ENCODE measurements at places on chromosomes 4 and X.

- DNase-seq, result no peak
Observed at GRCh38 chr4:98242538-98242937, 18.6 kb upstream of the RAP1GDS1 start.

GRCh38 chr4:157363360-157363759 is 142.8 kb downstream of the GRIA2 start:
- no peak for DNase-seq

DNA sequence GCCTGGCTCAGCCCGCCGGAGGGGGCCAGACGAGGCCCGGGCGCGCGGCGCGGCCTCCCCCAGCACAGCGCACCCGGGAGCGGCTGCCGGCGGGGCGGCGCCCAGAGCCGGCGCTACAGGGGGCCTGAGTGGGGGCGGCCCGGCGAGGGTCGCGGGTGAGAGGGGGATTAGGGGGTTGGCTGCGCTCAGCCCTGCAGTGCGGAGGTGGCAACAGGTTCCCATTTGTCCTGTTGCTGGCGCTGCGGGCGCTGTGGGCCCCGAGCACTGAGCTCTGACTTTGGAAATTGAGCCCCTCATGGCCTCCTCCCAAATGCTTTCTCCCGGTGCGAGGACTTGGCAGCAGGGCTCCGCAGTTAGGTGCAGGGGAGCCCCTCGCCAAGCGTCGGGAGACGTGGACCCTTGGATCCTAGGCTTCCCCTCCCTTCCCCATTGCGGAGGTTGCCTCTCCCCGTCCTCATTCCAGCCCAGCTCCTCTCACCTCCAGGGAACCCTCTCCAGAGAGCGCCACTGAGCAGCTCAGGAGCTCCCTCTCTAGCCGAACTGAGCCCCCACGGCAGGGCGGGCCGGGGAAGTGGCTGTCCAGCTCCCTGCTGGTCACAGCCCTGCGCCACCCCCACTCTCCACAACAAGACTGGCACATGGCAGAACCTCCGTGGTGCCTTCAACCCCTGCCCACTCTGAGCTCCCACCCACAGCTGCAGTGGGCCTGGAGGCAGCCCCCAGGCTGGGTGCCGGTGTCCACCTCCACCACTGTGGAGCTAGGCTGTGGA is 2.5 kb upstream of the DUSP9 start:
- no peak for DNase-seq

- DNase-seq, result no peak
Observed at GRCh38 chr4:101155945-101156344, 191.4 kb downstream of the PPP3CA start.

DNA sequence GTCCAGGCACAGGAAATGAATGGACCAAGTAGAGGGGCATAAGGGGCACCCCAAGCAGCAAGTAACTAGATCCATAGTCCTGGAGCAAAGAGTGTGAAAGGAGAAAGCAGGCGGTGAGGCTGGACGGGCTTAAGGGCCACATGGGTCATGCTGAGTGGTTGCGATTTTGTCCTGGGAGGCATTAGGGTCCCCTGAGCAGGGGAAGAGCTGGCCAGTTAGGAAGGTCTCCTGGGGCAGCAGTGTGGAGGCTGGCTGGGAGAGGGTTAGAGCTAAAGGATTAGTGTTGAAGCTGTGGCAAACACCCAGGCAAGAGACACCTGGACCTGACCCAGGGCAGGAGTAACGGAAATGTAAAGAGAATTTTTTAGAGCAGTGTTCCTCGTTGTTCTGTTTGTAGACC is 26.5 kb downstream of the MYOZ2 start:
- no peak for DNase-seq

DNA sequence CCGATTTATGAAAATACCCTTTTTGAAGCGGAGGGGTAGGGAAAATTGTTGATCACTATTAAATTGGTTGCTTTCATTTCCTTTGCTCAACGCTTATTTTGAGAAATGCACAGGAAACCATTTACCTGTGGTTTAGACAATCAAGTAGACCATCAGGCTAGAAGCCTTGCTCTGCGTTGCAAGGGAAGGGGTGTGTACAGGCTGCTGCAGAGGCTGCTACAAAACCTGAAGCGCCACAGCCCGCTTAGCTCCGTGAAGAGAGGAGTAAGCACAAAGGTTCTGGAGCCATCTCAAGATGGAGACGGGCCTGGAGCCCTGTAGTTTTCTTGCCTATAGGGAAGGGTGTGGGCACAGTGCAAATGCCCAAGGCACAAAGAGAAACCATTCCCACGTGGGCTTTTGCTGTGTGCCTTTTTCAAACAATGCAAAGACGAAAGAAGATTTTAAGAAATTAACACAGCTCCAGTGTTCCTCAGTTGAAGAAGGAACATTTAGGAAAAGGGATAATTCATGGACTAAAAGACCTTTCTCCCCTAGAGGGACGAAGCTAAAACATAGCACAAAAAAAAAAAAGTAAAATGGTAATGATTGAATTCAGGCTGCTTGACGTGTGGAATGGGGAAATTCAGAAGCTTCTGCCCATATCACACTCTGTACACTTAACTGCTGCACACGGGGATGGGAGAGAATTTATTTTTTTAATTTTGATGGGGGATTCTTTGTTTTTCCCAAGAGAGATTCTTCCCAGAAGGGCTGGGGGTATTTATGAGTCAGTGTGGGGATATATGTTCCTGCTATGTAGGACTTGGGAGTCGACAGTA is 3.5 kb downstream of the TMSB4X start:
- peak; percentile 58 for DNase-seq

DNA sequence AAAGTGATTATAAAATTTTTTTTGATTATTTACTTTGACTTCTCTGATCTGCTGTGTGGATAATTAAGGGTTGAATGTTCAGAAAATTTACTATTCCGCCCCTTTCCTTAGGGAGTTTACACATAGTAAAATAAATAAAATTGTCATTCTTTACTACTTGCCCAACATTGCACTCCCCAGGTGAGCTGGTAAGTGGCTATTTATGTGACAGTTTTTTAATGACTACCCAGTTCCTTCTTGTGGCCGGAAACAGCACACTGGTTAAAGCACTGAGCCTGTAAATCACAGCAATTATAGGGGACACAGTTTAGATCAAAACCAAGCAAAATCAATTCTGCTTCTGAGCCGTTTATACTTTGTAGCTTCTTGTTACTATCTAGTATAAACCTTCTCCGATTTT is 158.1 kb downstream of the FHIP1A start:
- DNase-seq, result no peak

DNA sequence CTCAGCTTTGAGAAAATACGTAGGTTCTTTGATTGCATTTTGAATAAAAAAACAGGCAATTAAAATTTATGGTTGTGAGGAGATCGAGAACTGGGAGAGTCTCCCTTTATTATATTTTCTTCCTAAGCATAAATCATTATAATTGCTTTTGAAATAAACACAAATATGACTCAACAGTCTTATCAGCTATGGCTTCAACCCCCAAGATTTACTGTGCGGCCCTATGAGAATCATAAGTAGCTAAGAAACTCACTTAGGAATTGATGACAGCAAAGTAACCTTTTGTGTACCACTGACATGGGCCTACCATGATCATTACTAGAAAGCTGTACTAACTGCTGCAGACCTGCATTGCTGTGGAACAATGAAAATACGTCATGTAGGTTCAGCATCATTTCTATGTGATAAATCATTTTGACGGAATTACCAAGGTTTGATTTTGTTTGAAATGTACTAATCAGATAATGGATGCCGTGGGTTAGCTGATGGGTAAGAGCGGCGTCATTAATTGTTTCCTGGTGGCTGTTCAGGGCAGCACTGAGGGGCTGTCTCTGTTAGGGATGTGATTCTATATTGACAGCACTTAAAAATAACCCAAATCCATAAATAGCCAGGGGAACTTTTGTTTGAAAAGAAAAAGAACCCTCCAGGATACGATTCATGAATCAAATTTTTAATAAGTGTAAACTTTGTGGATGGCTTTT is 51.5 kb upstream of the GPRIN3 start:
- no peak for DNase-seq

GRCh38 chr4:65019775-65020174 is 610.5 kb upstream of the TECRL start:
- DNase-seq, result no peak

DNA sequence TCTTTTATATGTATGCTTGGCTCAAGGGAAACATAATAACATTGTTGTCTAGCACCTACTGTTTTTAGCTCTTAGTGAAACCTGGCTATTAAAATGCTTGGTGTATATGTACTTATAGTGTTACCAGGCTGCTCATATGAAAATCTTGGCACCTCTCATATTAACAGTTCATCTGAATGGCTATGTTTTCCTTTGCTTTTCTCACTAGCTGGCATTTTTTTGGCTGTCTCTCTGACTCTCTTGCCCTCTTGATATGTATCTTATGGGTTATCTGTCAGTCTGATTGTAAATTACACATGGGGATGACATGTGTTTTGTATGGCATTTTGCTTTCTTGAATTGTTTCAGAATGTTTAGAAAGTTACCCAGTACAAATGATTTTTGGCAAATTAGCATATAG is 158.0 kb downstream of the ARHGAP24 start:
- DNase-seq, result no peak

DNA sequence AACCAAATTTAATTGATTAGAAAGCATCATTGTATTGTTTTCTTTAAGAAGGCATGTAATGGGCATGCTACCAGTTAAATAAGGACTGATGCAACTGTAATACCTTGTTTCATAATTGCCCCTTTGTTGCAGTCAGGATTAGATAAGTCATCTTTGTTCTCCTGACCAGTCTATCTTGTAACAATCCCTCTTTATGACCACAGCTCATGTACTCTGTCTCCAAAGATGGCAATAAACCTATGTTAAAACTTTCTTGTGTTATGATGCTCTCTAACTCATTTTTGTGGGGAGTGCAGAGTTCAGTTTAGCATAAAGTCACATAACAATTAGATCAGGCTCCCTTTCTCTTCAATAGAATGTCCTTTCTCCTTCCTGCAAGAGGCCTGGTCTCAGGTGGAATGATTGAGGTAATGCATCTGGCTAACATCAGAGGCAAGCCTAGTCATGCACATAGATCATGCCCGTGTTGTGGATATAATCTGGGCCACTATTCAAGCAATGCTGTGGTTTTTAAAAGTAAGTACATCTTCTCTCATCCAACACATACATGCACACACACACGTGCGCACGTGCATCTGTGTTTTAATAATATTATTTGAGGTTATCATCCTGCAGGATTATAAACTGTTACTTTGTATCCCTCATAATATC is 45.6 kb downstream of the TMEM154 start:
- DNase-seq, result no peak

GRCh38 chr4:113977526-113977855 is 2.0 kb downstream of the ARSJ start:
- no peak for DNase-seq

DNA sequence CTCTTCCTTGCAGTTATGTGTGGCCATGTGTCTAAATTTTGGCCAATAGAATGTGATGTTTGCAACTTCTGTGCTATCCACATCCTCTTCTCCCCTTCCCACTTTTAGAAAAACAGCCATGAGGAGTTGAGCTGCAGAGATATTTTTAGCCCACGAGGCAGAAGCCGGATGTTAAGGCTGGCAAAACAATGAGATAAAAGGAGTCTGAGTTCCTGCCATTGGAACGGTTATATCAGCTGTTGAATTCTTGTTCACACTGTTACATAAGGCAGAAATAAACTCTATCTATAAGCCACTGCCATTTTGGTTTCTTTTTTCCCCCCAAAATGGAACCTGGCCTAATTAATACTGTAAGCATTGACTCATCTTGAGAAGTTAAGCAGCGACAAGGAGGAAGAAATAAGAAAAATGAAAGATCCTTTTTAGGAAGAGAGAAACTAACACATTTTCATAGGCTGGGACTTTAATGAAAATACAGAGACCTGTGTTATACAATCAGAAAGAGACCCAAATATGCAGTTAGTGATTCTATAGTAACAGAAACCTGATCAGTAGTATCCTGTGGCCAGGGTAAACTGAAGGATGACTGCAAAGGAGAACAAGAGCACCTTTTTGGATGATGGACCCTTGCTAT is 200.5 kb downstream of the INPP4B start:
- DNase-seq, result no peak

DNA sequence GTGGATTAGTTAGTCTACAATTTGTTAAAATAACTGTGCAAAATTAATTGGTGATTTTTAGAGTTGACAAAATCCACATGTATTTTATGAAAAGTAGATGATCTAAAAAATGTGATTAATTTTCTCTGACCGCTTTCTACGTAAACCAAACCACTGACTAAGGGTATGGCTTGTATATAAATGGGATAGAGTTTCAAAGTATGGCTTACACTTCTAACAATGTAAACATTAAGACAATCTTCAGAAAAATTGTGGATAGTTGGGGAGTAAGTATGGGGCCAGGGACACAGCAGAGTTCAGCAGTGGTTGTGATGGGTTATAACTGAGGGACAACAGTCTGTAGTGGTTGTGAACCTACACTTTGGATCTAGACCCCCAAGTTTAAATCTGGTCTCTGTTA is 39.8 kb downstream of the GABRA4 start:
- no peak for DNase-seq

- DNase-seq, result no peak
Observed at GRCh38 chr4:117847849-117848248, 186.4 kb upstream of the NDST3 start.

- no peak for DNase-seq
Observed at GRCh38 chr4:122118243-122118642, 33.9 kb upstream of the BLTP1 start.

DNA sequence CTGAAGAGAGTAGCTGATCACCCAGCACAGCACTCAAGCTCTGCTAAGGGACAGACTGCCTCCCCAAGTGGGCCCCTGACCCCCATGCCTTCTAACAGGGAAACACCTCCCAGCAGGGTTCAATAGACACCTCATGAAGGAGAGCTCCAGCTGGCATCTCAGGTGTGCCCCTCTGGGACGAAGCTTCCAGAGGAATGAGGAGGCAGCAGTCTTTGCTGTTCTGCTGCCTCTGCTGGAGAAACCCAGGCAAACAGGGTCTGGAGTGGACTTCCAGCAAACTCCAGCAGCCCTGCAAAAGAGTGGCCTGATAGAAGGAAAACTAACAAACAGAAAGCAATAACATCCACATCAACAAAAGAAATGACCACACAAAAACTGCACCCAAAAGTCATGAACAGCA is 412.8 kb downstream of the PRDM5 start:
- no peak for DNase-seq

DNA sequence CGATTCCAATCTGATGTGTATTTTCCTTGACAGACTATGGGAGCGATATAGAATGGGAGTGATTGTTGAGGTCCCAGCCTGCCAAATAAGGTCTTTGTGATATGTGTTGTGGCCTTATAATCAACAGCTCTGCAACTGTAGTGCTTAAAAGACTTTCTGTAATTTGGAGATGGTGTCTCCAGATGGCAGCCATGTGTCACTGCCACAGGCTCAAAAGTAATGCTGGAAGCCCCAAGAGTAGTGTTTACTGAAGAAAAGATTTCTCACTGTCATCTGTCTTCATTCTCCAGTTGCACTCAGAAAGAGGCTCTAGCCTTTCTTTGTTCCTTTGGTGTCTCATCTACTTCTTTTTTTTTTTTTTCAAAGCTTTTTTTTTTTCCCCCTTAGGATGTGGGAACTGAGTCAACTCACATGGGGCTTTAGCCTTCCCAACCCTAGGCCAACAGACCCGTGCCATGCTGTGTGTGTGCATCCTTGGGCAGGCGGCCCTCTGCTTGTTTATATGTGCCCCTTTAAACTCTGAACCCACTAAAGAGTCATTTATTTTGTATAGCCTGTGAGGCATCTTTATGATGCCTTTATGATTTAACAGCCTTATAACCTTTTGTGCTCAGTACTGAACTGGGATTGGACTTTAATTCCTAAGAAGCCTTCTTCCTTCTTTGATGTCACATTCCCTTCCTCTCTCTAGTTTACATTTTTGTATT is 15.6 kb downstream of the SRPX2 start:
- DNase-seq, result no peak

GRCh38 chr4:100588076-100588475 is 70.3 kb upstream of the EMCN start:
- no peak for DNase-seq

- no peak for DNase-seq
Observed at GRCh38 chrX:112678831-112679230, 907 bp downstream of the LHFPL1 start.

Data from stimulated activated CD4-positive, alpha-beta T cell treated with anti-CD3 and anti-CD28 coated beads, Interleukin-2, amount 100 ng/mL, for 24 hours (primary cell).